ENCODE measurements at places on chromosomes 11 and 22. TPM values are rescaled to one million over a fixed set of nuclear protein-coding genes. Genes with fewer than 3 reads are reported as not detected.

- no peaks in the 10 kb centered on the region for H3K36me3 ChIP-seq
- peaks cover 52% of the 10 kb centered on the region for H3K4me1 ChIP-seq
- H3K27me3 ChIP-seq, result no peaks in the 10 kb centered on the region
- DNase-seq, result no peak
- H3K27ac ChIP-seq, result peak overlapping the region; percentile 4
Observed at GRCh38 chr11:120182790-120183491, 27.9 kb upstream of the OAF start.

DNA sequence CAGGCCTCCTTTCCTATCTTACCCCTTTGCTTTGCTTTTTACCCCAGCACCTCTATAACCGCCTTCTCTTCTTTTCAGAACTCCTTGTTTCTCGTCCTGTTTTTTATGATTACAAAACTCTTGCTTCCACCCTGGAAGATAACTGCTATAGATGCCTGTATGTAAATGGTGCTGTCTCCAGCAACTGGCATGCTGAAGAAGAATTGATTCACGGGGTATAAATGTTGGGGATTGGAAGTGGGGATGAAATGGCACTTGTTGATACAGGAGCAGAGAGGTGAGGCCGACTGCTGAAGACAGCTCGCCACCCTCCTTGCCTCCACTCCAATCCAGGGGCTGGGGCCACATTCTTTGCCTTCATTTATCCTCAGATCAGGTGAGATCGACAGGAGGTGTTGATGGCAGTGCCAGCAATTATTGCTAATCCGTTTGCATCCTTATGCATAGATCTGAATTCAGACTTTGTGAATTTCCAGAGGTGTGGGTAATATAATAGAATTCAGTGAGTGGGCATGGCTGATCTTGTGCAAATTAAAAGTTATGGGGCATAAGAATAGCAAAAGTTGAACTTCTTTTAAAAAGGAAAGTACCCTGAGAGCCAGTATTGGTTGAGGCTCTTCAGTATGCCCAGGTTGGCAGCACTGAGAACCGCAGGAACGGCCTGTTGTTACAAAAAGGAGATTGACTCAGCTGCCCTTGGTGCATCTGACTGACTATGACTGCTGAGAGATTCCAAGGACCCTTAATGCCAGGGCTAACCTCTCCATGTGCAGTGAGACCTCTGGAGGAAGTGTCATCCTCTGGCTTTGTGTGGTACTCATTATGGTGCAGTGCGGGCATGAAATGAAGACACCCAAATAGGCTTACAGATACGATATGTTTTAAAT, 5.3 kb downstream of the NEAT1 start:
- H3K4me1 ChIP-seq, result peaks cover 27% of the 10 kb centered on the region
- peaks cover 45% of the 10 kb centered on the region for H3K36me3 ChIP-seq
- peak; percentile 60 for DNase-seq
- no peaks in the 10 kb centered on the region for H3K27me3 ChIP-seq

GRCh38 chr11:29093416-29094120, 923.3 kb downstream of the KCNA4 start:
- H3K4me3 ChIP-seq, result no peak overlapping the region
- no peaks in the 10 kb centered on the region for H3K27me3 ChIP-seq
- no peak overlapping the region for H3K27ac ChIP-seq
- no peaks in the 10 kb centered on the region for H3K36me3 ChIP-seq
- DNase-seq, result no peak

DNA sequence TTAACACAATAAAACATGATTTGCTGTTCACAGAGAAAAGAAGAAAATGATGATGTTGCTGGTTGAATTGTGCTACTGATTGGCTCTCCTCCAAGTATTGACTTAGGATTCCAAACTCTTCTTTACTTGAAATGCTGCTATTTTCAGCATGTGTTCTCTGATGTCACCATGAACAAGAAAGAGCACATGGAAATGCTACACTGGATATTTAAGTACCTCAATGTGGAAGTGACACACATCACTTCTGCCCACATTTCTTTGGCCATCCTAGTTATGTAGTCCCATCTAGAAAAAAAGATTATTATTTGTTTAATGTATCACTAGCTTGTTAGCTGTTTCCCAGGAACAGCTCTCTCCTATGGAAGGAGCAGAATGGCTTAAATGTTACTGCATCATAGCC, 27.2 kb downstream of the OR52B2 start:
- H3K27me3 ChIP-seq, result no peaks in the 10 kb centered on the region
- no peak overlapping the region for H3K4me3 ChIP-seq
- H3K4me1 ChIP-seq, result no peaks in the 10 kb centered on the region
- H3K27ac ChIP-seq, result no peak overlapping the region
- no peaks in the 10 kb centered on the region for H3K36me3 ChIP-seq

- H3K4me3 ChIP-seq, result no peak overlapping the region
- no peaks in the 10 kb centered on the region for H3K4me1 ChIP-seq
Observed at GRCh38 chr22:21447694-21448402, 19.3 kb upstream of the TMEM191C start.

DNA sequence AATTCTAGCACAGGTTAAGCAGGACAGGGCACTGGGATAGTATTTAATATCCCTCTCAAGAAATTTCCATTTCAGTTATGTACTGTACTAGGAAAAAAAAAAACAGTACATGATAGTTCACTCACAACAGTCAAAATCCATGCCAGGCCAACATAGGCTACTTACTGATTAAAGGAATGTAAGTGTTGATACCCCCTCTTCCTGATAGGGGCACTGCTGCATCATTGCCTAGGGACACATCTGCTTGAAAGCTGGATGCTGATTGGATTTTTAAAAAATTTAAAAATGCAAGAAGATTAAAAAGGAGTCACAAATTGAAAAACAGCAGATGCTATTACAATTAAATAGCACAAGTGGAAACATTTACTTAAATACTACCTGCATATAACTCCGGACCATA, 43.4 kb downstream of the APOL5 start:
- no peaks in the 10 kb centered on the region for H3K27me3 ChIP-seq
- no peak overlapping the region for H3K27ac ChIP-seq

- H3K4me3 ChIP-seq, result no peak overlapping the region
- H3K4me1 ChIP-seq, result peaks cover 2% of the 10 kb centered on the region
- H3K27ac ChIP-seq, result peak overlapping the region; percentile 29
- no peak for DNase-seq
- no peaks in the 10 kb centered on the region for H3K36me3 ChIP-seq
Observed at GRCh38 chr11:128626913-128627665, 39.7 kb upstream of the ETS1 start.

GRCh38 chr11:27563201-27563600, 56.6 kb upstream of the LIN7C start:
- H3K27me3 ChIP-seq, result no peaks in the 10 kb centered on the region
- H3K36me3 ChIP-seq, result no peaks in the 10 kb centered on the region
- DNase-seq, result no peak
- H3K4me3 ChIP-seq, result no peak overlapping the region
- H3K4me1 ChIP-seq, result no peaks in the 10 kb centered on the region
- no peak overlapping the region for H3K27ac ChIP-seq

- no peaks in the 10 kb centered on the region for H3K4me1 ChIP-seq
- no peak overlapping the region for H3K27ac ChIP-seq
- no peaks in the 10 kb centered on the region for H3K36me3 ChIP-seq
- H3K27me3 ChIP-seq, result no peaks in the 10 kb centered on the region
- no peak overlapping the region for H3K4me3 ChIP-seq
- no peak for DNase-seq
Observed at GRCh38 chr22:27192135-27192829, 534.9 kb downstream of the MIAT start.

- no peaks in the 10 kb centered on the region for H3K36me3 ChIP-seq
- H3K27ac ChIP-seq, result no peak overlapping the region
- DNase-seq, result no peak
- no peaks in the 10 kb centered on the region for H3K27me3 ChIP-seq
- peaks cover 10% of the 10 kb centered on the region for H3K4me1 ChIP-seq
- H3K4me3 ChIP-seq, result no peak overlapping the region
Observed at GRCh38 chr11:35784699-35785098, 122.1 kb downstream of the TRIM44 start.

GRCh38 chr11:44381261-44381660, 71.3 kb upstream of the ALX4 start:
- H3K27me3 ChIP-seq, result no peaks in the 10 kb centered on the region
- no peaks in the 10 kb centered on the region for H3K36me3 ChIP-seq
- H3K4me1 ChIP-seq, result no peaks in the 10 kb centered on the region
- no peak overlapping the region for H3K4me3 ChIP-seq

DNA sequence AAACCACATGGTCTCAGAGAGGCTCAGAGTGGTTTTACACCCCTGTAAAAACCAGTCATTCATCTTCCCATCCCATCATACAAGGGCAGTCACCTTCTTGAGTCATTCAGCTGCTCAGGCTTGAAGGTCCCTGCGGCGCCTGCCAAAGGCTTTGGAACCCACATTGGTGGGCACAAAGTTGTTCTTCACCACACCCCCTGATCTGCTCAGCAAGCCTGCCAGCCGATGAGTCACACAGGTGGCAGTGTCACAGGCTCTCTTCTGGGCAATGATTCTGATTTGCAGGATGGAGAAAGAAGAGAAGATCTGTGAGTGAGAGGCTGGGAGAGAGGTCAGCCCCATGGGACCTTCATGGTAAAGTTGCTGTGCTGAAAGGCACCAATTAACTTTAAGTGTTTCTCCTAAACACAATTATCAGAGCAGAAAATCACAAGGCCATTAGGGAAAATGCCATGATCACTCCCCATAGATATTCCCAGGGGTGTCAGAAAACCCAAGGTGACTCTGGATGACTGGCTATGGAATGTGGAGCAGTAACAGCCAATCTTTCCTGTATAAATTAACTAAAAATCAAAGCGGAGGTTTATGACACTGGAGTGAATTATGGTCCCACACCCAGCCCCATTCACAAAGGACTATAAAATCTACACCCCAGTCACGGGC, 4.4 kb downstream of the CALCA start:
- no peaks in the 10 kb centered on the region for H3K4me1 ChIP-seq
- H3K27me3 ChIP-seq, result peaks cover 7% of the 10 kb centered on the region
- H3K4me3 ChIP-seq, result no peak overlapping the region
- peak; percentile 36 for DNase-seq
- H3K36me3 ChIP-seq, result no peaks in the 10 kb centered on the region
- H3K27ac ChIP-seq, result no peak overlapping the region

DNA sequence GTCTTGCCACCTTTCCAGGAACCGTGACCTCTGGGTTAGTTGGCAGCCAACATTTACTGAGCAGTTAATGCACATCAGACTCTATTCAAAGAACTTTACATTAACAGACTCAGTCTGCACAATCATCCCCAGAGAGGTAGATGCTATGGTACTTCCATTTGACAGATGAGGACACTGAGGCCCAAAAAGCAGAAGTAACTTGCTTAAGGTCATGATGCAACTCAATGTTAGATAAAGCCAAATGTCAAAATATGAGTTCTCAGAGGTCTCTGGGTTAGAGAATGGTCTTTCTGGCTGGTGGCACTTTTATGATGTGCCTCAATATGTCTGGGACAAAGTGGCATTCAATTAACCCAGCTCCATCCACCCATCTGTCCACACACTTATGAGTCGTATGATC, 450.0 kb downstream of the MIAT start:
- no peaks in the 10 kb centered on the region for H3K36me3 ChIP-seq
- H3K4me3 ChIP-seq, result no peak overlapping the region
- no peak overlapping the region for H3K27ac ChIP-seq
- peaks cover 4% of the 10 kb centered on the region for H3K4me1 ChIP-seq
- H3K27me3 ChIP-seq, result no peaks in the 10 kb centered on the region

DNA sequence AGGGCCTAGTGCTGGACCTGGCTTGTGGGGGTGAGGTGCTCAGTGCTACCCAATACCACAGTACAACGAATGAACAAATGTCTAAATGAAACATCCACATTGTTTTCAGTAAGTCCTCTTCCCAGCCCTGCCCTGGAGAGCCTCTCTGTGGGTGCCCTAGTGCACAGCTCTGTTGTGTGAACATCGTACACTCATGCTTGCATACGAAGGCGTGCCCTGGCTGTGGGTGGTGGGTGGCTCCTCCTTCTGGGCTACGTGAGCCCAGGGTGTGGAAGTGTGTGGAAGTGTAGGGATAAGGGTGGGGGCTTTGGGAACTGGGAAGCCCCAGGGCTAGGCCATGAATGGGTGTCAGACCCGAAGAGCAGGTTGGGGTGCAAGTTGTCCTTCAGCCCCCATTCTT, 592 bp upstream of the NLRX1 start:
- H3K27me3 ChIP-seq, result no peaks in the 10 kb centered on the region
- H3K36me3 ChIP-seq, result no peaks in the 10 kb centered on the region
- peak overlapping the region; percentile 86 for H3K27ac ChIP-seq

DNA sequence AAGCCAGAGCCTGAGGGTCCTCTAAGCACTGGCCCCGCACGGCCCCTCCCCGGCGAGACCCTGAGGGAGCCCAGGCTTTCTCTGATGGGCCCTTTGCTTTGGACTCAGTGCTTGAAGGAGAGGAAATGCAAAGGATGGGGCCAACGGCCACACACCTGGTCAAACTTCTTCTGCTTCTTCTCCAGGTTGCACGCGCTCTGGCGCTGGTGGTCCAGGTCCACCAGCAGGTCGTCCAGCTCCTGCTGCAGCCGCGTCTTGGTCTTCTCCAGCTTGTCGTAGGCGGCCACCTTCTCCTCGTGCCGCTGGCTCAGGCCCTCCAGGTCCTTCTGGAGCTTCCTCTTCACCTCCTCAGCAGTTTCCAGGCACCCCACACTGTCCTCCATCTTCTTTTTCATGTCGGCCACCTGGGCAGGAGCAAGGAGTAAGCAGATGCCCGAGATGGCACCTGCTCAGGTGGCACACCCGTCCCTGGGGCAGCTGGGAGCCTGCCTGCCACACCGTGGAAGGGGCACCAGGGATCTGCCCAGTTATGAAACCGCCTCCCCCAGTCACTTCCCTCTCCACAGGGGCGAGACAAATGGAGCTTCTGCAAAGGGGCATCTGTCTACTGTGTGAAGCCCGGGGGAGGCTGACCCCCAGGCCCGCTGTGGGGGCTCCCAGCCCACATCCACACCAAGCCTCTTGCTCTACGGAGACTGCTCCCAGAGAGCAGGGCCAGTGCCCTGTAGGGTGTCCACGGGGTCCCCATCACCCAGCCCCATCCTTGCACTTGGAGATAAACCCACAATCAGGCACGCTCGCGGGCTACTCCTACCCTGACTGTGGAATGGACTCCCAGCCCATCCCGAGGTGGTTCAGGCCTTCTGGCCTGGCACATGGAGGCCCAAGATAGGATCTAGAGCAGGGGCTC, 39.2 kb downstream of the APOL1 start:
- no peak overlapping the region for H3K27ac ChIP-seq
- H3K4me1 ChIP-seq, result no peaks in the 10 kb centered on the region
- no peaks in the 10 kb centered on the region for H3K27me3 ChIP-seq
- peaks cover 5% of the 10 kb centered on the region for H3K36me3 ChIP-seq

MAPK8IP1 gene
- total RNA-seq, result 15.7 TPM

SLC1A2 gene
- 0.28 TPM for total RNA-seq

PRR33 gene
- not detected for total RNA-seq

All from kidney (tissue), 22 donors.